ENCODE measurements at places on chromosomes 13 and 19.

GRCh38 chr19:30155381-30156200 is 213.6 kb downstream of the URI1 start:
- no peak for DNase-seq

- no peak for DNase-seq
Measured at GRCh38 chr13:29239653-29240525, 355.6 kb downstream of the SLC7A1 start.

- no peak for DNase-seq
Measured at GRCh38 chr13:59250336-59251189, 913.2 kb downstream of the DIAPH3 start.

DNA sequence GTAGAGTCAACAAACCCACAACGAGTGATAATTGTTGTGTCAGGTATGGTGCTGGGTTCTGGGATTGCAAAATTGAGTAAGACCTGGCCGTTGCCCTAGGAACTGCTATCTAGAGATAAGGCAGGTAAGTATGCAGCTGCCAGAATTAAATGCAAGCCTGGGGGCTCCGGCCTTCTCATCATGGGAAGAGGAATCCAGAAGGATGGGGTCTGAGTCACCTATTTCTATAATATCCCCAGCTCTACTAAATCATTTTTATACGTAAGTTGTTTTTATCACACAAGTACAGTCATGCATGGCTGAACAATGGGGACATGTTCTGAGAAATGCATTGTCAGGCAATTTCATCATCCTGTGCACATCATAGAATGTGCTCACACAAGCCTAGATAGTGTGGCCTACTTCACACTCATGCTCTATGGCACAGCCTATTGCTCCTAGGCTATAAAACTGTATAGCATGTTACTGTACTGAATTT is 203.0 kb downstream of the KLF5 start:
- no peak for DNase-seq

GRCh38 chr13:76711550-76712182 is 174.5 kb downstream of the KCTD12 start:
- DNase-seq, result no peak

- DNase-seq, result no peak
Measured at GRCh38 chr19:6092329-6093286, 17.7 kb downstream of the RFX2 start.

DNA sequence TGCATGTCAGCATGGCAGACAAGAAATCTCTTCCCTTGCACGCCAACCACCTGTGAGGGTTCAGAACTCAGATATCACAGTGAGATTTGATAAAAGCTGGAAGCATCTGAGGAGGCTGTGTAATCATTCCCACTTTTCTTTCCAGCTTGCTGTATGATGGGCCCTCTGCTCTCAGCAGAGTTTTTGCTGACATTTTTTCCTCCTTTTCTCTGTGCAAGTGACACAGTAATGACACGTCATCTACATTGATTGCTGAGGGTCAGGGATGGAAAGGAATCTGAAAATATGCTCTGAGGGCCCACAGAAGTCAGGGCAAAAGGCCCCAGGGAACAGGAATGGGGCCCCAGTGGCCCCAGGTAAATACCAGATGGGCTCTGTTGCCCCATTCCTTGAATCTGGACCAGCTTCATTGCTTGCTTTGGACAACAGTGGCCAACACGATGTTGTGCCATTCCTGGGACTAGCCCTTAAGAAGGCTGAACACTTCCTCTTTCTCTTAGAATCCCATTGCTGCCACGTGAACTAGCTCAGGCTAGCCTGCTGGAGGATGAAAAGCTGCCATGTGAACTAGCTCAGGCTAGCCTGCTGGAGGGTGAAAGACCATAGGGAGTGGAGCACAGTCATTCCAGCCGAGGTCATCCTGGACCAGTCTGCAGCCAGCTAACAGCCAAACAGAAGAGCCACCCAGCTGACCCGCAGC is 68.2 kb downstream of the CACNA1A start:
- no peak for DNase-seq

DNA sequence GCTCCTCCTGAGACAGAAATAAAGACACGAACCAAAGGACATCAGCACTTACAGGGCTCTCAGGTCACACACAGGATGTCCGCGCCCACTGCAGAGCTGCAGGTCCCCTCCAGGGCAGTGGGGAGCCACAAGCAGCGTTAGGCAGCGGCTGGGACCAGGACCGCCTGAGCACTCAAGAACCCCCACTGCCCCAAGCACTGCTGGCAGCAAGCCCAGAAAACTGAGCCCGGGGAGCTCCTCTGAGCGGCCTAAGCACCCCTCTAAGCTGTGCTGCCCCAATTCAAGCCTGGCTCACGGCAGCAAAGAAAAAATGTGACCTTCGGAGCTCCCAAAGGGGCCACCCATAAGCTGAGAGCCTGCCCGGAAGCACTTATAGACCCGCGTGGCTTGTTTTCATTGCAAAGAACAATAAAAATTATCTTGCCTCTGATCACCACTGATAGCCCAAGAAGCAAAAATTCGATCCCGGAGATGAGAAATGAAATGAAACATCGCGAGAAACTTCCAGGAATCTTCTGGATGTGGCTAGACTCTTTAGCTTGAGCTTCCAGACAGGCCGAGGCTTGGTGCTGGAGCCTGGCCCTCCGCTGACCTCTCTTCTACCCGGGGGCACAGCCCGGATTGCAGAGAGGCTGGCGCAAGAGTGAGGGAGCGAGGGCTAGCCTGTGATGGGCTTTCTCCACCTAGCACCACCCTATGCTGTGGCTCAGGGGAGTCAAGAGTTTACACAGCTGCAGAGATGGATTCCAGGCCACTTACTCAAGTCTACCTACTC is 6.3 kb downstream of the DPP9 start:
- no peak for DNase-seq

- DNase-seq, result peak; percentile 75
Measured at GRCh38 chr19:4914736-4915501, 5.6 kb downstream of the UHRF1 start.

DNA sequence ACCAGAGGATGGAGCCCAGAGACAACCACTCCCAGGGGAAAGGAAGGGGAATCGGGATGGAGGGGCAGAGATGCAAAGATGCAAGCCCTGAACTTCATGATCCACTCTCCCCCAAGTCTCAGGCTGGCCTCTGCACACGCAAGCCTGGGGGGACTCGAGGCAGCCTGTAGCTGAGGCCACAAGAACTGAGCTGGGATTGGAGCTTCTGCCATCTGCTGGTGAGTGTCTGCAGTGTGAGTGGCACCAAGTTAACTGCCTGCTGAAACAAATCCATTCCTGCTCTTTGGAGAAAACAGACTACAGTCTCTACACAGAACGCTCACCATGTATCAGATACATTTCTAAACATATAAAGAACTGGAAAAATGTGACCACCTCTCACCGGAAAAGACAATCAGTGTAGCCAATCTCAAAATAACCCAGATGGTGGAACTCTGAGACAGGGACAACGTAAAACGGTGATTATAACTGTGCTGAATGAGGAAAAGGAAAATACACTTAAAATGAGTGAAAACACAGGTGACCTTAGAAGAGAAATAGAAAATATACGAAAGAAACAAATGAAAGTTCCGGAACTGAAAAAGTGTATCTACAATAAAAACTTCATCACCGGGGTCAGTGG is 62.1 kb downstream of the KLF2 start:
- DNase-seq, result no peak

DNA sequence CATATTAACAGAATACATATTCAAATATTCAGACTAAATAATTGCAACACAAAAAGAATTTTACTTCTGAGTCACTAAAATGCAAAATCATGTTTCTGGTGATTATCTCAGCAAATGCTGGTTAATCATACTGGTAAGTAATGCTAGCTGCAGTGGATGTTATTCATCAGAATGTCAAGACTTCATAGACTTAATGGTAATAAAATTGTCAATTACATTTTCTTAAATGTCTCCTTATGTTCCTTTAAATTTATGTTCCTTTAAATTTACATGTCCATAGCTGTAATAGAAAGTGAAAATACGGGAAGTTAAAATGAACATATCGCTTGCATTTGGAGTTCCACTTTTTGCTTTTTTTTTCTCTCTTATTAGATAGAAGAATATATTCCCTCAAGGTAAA is 853.0 kb downstream of the SLITRK6 start:
- DNase-seq, result no peak

DNA sequence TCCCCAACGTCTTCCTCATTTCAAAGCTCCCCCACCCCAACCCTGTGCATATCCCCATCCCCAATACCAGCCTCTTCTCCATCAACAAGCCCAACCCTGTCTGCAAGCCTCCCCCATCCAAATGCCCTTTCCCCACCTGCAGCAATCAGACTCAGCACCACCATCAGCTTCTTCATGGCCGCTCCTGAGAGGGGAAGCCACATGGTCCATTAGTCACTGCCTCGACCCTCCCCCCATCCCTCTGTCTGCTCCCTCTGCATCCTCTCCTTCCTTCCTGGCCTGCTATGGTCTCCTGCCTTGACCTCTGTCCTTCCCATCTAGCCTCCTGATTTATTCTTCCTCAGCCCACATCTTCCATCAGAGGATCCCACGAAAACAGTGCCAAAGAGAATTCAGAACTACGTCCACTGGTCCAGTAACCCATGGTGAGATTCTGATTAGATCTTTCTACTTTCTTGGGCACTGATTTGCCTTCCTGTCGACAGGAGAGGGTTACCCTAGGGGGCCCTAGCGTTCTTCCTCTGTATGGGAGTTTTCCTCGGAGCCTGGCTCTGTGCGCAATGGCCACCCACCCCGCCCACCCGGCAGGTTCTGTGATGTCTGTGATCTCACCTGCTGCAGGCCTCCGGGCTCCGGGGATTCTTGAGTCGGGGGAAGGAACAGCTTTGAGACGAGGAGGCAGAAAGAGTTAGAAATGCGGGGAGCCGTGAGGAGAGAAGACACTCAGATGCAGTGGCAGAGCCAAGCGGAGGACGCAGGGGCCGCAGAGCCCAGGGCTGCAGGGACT is 1.3 kb downstream of the KLK6 start:
- no peak for DNase-seq

DNA sequence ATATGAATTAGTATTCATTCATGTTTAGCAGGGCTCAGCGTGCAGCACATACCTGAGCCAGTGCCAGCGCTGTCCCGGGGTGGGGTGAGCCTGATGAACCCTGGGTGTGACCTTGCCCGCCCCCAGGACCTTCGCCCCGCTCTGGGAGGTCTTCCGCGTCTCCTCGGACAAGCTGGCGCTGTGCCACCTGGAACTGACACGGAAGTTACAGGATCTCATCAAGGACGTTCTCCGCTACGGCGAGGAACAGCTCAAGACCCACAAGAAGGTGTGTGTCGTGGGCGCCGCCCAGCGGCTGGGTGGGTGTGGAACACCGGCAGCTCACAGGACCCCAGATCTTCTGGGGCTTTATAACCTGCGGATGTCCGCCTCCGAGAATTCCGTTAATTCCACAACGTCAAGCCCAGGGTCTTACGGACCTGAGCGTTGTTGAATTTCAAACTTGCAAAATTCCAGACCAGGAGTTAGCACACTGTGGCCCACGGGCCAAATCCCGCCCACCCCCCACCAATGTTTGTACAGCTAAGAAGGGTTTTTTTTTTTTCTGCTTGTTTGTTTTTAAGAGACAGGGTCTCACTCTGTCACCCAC is 15.4 kb downstream of the FCHO1 start:
- DNase-seq, result no peak

DNA sequence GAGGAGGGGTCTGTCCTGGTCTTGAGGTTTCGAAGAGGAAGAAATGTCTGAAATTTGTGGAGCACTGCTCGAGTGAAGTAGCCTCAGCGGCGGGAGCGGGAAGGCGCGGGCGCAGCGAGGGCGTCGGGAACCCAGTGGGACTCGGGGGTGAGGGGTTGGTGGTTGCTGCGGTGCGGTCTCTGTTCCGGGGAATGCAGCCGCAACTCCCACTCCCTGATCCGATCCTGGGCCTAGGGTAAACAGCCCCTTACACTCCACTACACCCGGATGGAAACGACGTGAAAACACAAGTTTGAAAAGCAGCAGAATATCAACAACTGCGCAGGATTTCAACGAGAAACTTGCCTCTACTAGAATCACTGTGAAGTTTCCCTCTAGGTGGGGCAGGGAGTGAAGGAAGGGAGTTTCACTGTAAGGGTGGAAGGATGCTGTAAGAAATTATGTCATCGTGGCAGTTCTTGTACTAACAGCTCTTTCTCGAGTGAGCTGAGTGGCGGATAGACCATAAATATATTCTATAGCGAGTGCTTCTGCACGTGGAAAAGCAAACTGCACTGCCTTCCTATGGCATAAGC is 2.0 kb upstream of the KLF12 start:
- DNase-seq, result no peak

DNA sequence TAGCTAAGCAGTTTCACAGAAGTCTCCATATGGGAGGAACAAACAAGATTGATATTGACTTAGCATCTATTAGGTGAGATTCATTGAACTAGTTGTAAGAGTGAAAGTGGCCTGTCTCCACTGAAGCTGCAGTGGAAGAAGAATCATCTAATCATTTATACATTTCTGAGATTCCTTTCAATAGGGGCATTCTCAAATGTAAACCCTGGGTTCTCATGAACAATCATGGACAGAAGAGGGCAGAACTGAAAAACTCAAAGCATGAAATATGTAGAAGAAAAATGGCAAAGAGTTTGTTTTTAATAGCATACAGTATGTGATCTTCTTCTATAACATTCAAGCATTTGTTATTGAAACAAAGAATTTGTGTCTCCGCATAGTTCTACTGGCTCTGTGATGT is 17.6 kb upstream of the POSTN start:
- no peak for DNase-seq

GRCh38 chr13:32264407-32264806 is 50.8 kb downstream of the ZAR1L start:
- no peak for DNase-seq

DNA sequence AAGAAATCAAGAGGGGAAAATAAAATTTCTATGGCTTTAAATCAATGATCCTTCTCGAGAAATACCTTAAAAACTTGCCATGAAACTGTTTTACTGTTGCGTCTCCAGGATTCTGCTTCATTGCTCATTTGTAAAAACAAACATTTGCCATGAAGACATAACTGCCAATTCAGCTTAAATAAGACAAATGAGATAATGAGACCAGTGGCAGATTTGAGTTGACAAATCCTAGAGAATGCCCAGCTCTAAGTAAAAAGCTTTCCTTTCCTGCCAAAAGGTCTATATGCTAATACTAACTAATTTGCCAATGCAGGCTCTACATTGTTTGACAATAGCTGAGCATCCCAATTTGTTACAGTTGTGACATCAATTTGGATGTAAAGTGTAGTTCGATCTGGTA is 400.5 kb upstream of the PCDH9 start:
- DNase-seq, result no peak

DNA sequence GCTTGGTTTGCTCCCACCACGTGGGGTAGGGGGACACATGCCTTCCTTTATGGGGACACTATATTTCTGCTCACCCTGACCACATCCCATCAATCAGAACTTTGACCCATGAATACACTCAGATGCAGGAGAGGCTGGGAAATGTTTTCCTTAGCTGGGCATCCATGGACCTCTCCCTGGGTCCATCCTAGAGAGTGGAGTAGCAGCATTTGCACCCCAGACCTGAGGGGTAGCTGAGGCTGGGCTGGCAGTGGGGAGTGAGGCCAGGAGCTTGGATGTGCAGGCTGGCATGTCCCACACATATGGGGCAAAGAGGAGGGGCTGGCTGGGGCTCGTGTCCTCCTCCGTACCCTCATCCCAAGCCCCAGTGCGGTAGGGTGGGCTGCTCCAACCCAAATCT is 152.8 kb downstream of the TM9SF2 start:
- no peak for DNase-seq

All from activated T-cell treated with anti-CD3 and anti-CD28 coated beads, Interleukin-2, amount 50 U/mL, for 24 hours (primary cell).